Smooth muscle cell of trachea (primary cell): ENCODE measurements at places on chromosomes 1 and 21. TPM values are rescaled to one million over a fixed set of nuclear protein-coding genes. Genes with fewer than 3 reads are reported as not detected.

The TRIM17 gene
- total RNA-seq, result 0.15 TPM in 1 of 2 replicates, not detected in the other

The ARHGEF10L gene
- 17.2 and 35.1 TPM in 2 replicates for total RNA-seq

The OR6N1 gene
- total RNA-seq, result not detected in 2 replicates

The SSR2 gene
- 512 and 711 TPM in 2 replicates for total RNA-seq

The SLC6A9 gene
- 1.6 and 7.4 TPM in 2 replicates for total RNA-seq

The LCE1C gene
- total RNA-seq, result not detected in 2 replicates

The SRRM1 gene
- total RNA-seq, result 23.8 and 38.7 TPM in 2 replicates

The TRPM2 gene
- total RNA-seq, result under 0.01 TPM in 1 of 2 replicates, not detected in the other

The SLC9A1 gene
- total RNA-seq, result 11.9 and 12.2 TPM in 2 replicates

The STUM gene
- total RNA-seq, result under 0.01 TPM in 1 of 2 replicates, not detected in the other

The PCNX2 gene
- 37.7 and 47.8 TPM in 2 replicates for total RNA-seq

The FOXD3 gene
- not detected in 2 replicates for total RNA-seq

The SDC3 gene
- total RNA-seq, result 15.6 and 38.9 TPM in 2 replicates

The TTC39A gene
- 1.5 and 3.1 TPM in 2 replicates for total RNA-seq

The IRF2BP2 gene
- 54.7 and 95.9 TPM in 2 replicates for total RNA-seq

The NFASC gene
- total RNA-seq, result 19.1 and 49.0 TPM in 2 replicates

The OPRD1 gene
- total RNA-seq, result under 0.01 TPM in 1 of 2 replicates, not detected in the other

The HSD3B2 gene
- total RNA-seq, result not detected in 2 replicates

The AMY1A gene
- total RNA-seq, result not detected in 2 replicates

The GPATCH2 gene
- 14.1 and 23.9 TPM in 2 replicates for total RNA-seq

The LRRC38 gene
- not detected in 2 replicates for total RNA-seq

The FCGR1A gene
- total RNA-seq, result not detected in 2 replicates

The HSPB7 gene
- 3.3 and 5.0 TPM in 2 replicates for total RNA-seq

The NHLH2 gene
- total RNA-seq, result not detected in 2 replicates

The NBPF4 gene
- total RNA-seq, result not detected in 2 replicates

The DISC1 gene
- 3.0 and 3.5 TPM in 2 replicates for total RNA-seq

The IL10 gene
- not detected in 2 replicates for total RNA-seq

The CD247 gene
- not detected in 2 replicates for total RNA-seq
